Karpas-422 (cell line): ENCODE measurements at places on chromosomes 5 and 9.

- no peak overlapping the region for H3K4me3 ChIP-seq
- H3K27me3 ChIP-seq, result no peaks in the 10 kb centered on the region
- H3K27ac ChIP-seq, result no peak overlapping the region
These were observed 619.7 kb upstream of the ARRDC3 start for GRCh38 chr5:92002721-92003274.

DNA sequence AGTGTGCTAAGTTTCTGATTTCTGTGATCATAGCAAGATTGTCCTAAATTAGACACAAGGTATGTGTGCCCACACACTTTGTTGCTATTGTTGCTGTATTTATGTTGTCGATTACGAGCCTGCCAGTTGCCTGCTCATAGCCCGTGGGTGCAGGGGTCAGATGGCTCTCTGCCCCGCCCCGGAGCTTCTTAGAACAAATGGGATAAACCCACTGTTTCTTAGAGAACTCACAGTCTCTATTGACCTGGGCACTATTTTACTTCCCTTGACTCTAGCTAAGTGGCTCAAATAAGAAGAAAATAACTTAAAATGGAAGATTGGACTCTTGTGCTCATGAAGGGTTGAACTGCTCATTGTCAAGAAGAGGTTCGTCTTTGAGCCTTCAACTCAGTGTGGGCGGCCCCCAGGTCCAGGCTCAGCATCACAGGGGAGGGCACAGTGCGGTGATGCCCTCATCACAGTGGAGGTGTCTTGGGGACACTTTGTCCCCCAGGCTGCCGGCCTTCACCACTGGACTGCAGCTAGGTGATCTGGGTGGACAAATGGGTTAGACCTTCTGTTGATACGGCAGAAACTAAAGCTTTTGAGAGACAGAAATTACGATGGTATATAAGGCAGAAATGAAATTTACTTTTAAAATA lies 155.5 kb downstream of the TENT4A start:
- H3K27ac ChIP-seq, result no peak overlapping the region
- H3K36me3 ChIP-seq, result no peaks in the 10 kb centered on the region
- H3K4me3 ChIP-seq, result no peak overlapping the region
- H3K4me1 ChIP-seq, result no peaks in the 10 kb centered on the region

GRCh38 chr9:129459547-129460322 lies 161.2 kb downstream of the C9orf50 start:
- no peak overlapping the region for H3K27ac ChIP-seq
- H3K4me1 ChIP-seq, result no peaks in the 10 kb centered on the region
- H3K27me3 ChIP-seq, result no peaks in the 10 kb centered on the region
- no peaks in the 10 kb centered on the region for H3K36me3 ChIP-seq
- DNase-seq, result no peak
- no peak overlapping the region for H3K4me3 ChIP-seq

GRCh38 chr5:180160789-180161188 lies 48.2 kb downstream of the RASGEF1C start:
- no peak overlapping the region for H3K4me3 ChIP-seq
- no peaks in the 10 kb centered on the region for H3K4me1 ChIP-seq
- H3K27me3 ChIP-seq, result no peaks in the 10 kb centered on the region
- H3K27ac ChIP-seq, result no peak overlapping the region
- DNase-seq, result no peak

GRCh38 chr9:114155263-114155994 lies at the start of gene COL27A1:
Gene COL27A1, plus strand, starts transcription at chr9:114155537. Its CDS starts 414 bp downstream, at chr9:114155951.
- DNase-seq, result peak; percentile 88
- H3K4me1 ChIP-seq, result no peaks in the 10 kb centered on the region
- no peaks in the 10 kb centered on the region for H3K27me3 ChIP-seq

- DNase-seq, result no peak
- no peaks in the 10 kb centered on the region for H3K27me3 ChIP-seq
- no peak overlapping the region for H3K4me3 ChIP-seq
These were observed 44.1 kb downstream of the GAS1 start for GRCh38 chr9:86902991-86903733.

DNA sequence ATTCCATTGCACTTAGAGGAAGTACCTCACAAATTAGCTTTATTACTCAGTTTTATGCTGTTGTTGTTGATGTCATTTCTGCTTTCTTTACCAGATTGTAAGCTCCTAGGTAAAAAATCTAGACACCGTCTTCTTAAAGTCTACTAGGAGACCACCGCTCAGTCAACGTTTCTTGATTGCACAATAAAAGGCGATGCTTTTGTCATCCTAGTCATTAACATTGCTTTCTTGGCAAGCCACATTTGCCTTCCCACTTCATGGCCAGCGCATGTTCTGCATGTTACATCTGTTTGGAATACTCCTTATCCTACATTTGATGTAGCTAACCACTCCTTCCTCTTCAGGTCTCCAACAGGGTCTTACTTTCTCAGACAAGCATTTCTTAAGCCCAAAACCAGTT lies 464.0 kb upstream of the TUSC1 start:
- no peaks in the 10 kb centered on the region for H3K4me1 ChIP-seq
- H3K27ac ChIP-seq, result no peak overlapping the region
- no peaks in the 10 kb centered on the region for H3K36me3 ChIP-seq
- no peak for DNase-seq
- H3K4me3 ChIP-seq, result no peak overlapping the region

DNA sequence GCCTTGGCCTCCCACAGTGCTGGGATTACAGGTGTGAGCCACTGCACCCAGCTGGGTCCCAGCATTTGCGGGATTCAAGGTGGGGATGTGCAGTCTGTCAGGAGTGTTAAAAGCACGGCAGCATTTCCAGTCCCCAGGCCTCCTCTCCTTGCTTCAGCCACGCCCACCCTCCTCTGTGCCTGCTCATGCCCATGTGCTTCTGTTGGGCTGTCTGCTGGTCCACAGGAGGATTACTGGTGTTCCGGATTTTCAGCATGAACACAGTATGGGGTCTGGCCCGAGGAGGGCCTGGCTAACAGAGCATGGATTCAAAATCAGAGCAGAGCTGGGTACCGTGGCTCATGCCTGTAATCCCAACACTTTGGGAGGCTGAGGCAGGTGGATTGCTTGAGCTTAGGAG lies 5.5 kb downstream of the ARRDC1 start:
- no peak for DNase-seq
- H3K4me3 ChIP-seq, result no peak overlapping the region
- no peak overlapping the region for H3K27ac ChIP-seq
- H3K36me3 ChIP-seq, result no peaks in the 10 kb centered on the region
- no peaks in the 10 kb centered on the region for H3K27me3 ChIP-seq
- H3K4me1 ChIP-seq, result peaks cover 19% of the 10 kb centered on the region

DNA sequence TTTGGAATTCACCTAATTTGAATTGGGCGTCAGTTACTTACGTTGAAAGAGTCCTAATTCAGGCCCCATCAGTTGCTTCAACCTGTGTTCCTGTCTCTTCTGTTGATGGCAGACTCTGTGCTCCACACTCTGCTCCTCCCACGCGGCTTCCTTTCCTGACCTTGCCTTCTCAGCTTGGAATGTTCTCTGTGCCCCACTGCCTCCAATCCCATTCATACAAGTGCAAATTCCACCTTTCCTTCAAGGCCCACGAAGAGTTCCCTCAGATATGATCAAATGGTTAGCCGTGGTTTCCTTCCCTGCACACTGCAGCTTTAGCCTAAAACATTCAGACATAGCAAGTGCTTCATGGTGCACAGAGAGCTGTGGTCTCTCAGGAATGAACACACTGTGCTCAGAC lies 65.7 kb downstream of the SREK1 start:
- no peak for DNase-seq
- H3K27me3 ChIP-seq, result no peaks in the 10 kb centered on the region
- no peaks in the 10 kb centered on the region for H3K4me1 ChIP-seq
- H3K36me3 ChIP-seq, result peaks cover 2% of the 10 kb centered on the region; the same call in 1 of the 2 replicates
- no peak overlapping the region for H3K4me3 ChIP-seq

DNA sequence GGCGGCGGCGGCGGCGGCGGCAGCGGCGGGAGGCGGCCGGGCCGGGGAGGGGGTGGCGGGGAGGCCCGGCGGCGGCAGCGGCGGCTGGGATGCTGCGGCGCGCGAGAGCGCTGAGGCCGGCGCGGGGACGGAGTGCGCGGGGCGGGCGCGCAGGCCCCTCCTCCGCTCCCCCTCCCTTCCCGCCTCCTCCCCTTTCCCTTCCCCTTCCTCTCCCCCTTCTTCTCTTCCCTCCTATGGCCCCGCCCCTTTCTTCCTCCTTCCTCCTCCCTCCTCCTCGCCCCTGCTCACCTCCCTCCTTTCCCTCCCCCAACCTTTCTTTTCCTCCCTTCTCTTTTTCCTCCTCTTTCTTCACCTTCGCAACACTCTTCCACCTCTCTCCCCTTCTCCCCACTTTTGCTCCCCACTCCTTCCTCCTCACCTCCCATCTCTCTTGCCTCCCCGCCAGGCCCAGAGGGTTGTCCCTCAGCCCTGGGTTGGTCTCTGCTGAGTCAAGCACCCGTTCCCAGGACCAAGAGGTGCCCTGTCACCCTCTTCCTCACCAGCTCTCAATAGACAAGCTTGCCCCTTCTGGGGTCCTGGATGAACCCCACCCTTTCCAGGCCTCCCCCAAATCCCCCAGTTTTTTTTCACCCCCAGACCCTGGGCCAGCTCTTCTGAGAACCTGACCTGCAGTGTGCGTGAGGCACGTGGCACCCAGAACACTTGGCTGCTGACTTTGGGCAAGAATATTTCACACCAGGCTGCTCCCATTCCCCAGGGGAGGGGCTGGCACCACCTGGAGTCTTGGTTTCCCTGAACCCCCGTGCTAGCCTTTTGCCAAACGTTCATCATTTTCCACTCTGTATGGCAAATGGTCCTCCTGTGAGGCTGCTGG lies at the start of gene SEMA4D:
SEMA4D (minus strand) TSS at position 136 of the 874 bp plus-strand sequence. CDS start 92,657 bp downstream, outside the sequence.
- no peaks in the 10 kb centered on the region for H3K36me3 ChIP-seq
- H3K4me1 ChIP-seq, result peaks cover 47% of the 10 kb centered on the region
- H3K27ac ChIP-seq, result no peak within 1 kb of the TSS
- peak; percentile 75 for DNase-seq
- peak within 1 kb of the TSS; percentile 76 for H3K4me3 ChIP-seq

GRCh38 chr9:6229619-6230018 lies 14.0 kb downstream of the IL33 start:
- no peak overlapping the region for H3K4me3 ChIP-seq
- no peaks in the 10 kb centered on the region for H3K36me3 ChIP-seq
- no peaks in the 10 kb centered on the region for H3K4me1 ChIP-seq

- H3K4me3 ChIP-seq, result no peak overlapping the region
- H3K27ac ChIP-seq, result no peak overlapping the region
- H3K27me3 ChIP-seq, result no peaks in the 10 kb centered on the region
- DNase-seq, result no peak
- no peaks in the 10 kb centered on the region for H3K4me1 ChIP-seq
These were observed 31.5 kb upstream of the TMED7 start for GRCh38 chr5:115657125-115657880.

DNA sequence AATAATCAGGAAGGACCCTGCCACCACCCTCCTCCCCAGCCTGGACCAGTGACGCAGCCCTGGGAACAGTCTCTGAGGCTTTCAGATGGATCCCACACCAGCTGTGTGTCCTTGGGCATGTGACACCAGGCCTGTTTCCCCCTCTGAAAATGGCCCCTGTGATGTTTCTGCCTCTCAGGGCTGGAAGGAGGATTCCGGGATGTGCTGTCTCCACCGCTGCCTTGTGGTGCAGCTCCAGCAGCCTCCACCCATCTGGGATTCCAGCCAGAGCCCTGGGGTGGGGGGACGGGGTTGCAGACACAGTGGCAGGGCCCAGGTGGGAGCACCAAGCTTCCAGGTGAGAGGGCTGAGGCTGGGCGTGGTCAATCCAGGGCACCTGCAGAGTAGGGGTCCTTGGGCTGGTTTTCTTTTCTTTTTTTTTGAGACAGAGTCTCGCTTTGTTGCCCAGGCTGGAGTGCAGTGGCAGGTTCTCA lies 179.7 kb upstream of the IER5L start:
- H3K27me3 ChIP-seq, result no peaks in the 10 kb centered on the region; the same call in 1 of the 2 replicates
- H3K27ac ChIP-seq, result no peak overlapping the region
- H3K4me3 ChIP-seq, result no peak overlapping the region
- no peaks in the 10 kb centered on the region for H3K36me3 ChIP-seq

GRCh38 chr5:35454011-35454525 lies 163.6 kb upstream of the SPEF2 start:
- no peak overlapping the region for H3K4me3 ChIP-seq
- no peaks in the 10 kb centered on the region for H3K27me3 ChIP-seq
- H3K27ac ChIP-seq, result no peak overlapping the region
- DNase-seq, result no peak

GRCh38 chr5:9251379-9251980 lies 294.4 kb downstream of the SEMA5A start:
- no peak overlapping the region for H3K4me3 ChIP-seq
- DNase-seq, result no peak
- H3K4me1 ChIP-seq, result no peaks in the 10 kb centered on the region
- H3K36me3 ChIP-seq, result no peaks in the 10 kb centered on the region
- no peaks in the 10 kb centered on the region for H3K27me3 ChIP-seq

DNA sequence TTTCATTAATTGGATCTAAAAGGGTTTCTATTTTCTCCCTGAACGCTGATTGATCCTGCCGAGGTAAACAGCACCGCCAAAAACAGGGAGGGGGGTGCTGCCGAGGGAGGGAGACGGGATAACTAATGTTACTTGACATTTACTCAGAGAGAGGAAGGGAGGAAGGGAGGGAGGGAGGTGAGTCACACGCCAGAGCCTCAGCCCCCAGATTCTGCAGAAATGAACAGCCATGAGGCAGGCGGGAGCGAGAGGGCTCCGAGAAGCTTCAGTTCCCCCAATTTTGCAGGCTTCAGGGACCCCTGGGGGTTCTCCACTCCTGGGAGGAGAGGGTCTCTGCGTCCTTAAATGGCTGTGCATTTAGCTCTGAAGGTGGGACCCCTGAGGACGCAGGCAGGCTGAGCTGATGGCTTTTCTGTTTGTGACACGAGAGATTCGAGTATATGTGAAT lies 59.1 kb upstream of the IER5L start:
- no peak for DNase-seq
- H3K27ac ChIP-seq, result no peak overlapping the region
- no peaks in the 10 kb centered on the region for H3K27me3 ChIP-seq
